ENCODE measurements at places on chromosomes 4 and X. TPM values are rescaled to one million over a fixed set of nuclear protein-coding genes. Genes with fewer than 3 reads are reported as not detected.

Gene HCCS
- total RNA-seq = 26.3 TPM

Gene H2BW2
- total RNA-seq = not detected

GRCh38 chr4:115973768-115974167 is 860.3 kb upstream of the NDST4 start:
- H3K27ac ChIP-seq = no peak overlapping the region
- H3K4me3 ChIP-seq = no peak overlapping the region
- no peaks in the 10 kb centered on the region for H3K27me3 ChIP-seq
- H3K4me1 ChIP-seq = no peaks in the 10 kb centered on the region
- no peaks in the 10 kb centered on the region for H3K36me3 ChIP-seq

DNA sequence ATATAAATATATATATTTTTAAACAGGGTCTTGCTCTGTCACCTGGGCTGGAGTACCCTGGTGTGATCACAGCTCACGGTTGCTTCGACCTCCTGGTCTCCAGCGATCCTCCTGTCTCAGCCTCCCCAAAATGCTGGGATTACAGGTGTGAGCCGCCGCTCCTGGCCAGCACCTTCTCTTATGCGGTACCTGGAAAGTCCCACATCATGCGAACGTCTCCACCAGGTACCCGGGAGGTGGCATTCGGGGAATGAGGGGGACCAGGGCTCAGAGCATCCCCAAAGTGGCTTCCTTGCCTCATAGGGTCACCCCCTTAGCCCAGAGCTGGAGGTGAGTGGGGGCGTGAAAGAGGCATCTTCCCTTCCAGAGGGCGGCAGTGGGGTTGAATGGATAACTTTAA is 84.0 kb upstream of the PPP2R3B start:
- no peak for DNase-seq
- no peaks in the 10 kb centered on the region for H3K4me1 ChIP-seq
- no peaks in the 10 kb centered on the region for H3K36me3 ChIP-seq
- H3K27ac ChIP-seq = no peak overlapping the region
- H3K27me3 ChIP-seq = no peaks in the 10 kb centered on the region

Measured in activated CD8-positive, alpha-beta T cell treated with anti-CD3 and anti-CD28 coated beads for 36 hours (primary cell).